CD8-positive, alpha-beta memory T cell (primary cell): ENCODE measurements at places on chromosomes 7 and 10. TPM values are rescaled to one million over a fixed set of nuclear protein-coding genes. Genes with fewer than 3 reads are reported as not detected.

DNA sequence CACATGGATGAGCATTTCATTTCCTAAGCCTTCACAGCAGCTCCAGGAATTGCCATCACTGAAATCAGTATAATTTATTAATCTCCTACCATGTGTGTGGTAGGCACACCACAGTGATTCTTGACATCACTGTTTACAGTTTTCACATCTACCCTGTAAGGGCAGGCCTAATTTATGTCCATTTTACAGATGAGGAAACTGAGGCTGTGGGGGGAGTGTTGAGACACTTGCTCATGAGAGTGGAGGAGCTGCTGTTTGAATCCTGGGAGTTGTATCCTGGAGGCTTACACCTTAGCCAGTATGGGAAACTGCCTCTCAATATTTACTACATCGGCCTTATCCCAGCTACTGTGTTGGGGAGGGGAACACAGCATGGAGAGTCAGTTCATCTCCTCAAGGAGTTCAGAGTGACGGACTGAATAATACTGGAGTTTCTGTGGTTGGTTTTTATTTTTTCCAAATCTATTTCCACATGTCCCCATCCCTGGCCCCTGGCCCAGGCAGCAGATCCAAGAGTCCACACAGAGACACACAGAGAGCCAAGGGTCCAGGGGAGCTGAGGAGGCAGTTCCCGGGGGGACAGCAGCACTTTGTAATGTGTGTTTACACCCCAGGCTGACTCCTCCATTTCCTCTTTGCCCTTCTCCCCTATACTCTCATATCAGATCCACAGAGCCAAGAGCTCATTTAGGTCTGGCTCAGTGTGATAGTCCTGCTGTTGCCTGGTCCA is 13.2 kb downstream of the UBTD1 start:
- H3K27ac ChIP-seq: no peak overlapping the region
- DNase-seq: no peak
- H3K4me3 ChIP-seq: no peak overlapping the region
- no peaks in the 10 kb centered on the region for H3K27me3 ChIP-seq
- H3K36me3 ChIP-seq: no peaks in the 10 kb centered on the region

- H3K4me1 ChIP-seq: no peaks in the 10 kb centered on the region
- DNase-seq: peak; percentile 68
- no peaks in the 10 kb centered on the region for H3K27me3 ChIP-seq
- no peaks in the 10 kb centered on the region for H3K36me3 ChIP-seq
- H3K27ac ChIP-seq: no peak overlapping the region
Observed at GRCh38 chr7:130063036-130063435, 7.3 kb upstream of the KLHDC10 start.

GRCh38 chr7:90900628-90901356 is 304.7 kb downstream of the CDK14 start:
- no peak overlapping the region for H3K27ac ChIP-seq
- no peaks in the 10 kb centered on the region for H3K4me1 ChIP-seq
- no peak overlapping the region for H3K4me3 ChIP-seq

Gene GPC2
- 1.6 TPM for total RNA-seq

Gene LRRC17
- not detected for total RNA-seq

DNA sequence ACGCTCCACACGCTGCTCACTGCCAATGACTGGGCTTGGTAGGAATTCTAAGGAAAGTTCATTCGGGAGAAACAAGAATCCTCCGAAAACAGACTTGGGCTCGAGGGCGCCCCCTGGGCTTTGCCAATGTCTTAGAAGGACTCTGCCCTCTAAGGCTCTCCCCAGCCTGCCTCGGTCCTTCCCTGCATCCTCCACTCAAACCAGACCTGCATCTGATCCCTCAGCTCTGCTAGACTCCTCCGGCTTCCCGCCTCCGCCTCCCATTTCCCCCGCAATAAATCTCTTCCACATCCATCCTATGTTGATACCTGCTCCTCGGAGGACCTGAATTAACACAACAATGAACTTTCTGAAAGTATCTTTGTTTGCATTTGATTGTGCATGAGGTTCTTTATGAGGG is 177.6 kb downstream of the PLPP4 start:
- DNase-seq: no peak
- H3K4me1 ChIP-seq: no peaks in the 10 kb centered on the region
- H3K36me3 ChIP-seq: no peaks in the 10 kb centered on the region
- H3K27me3 ChIP-seq: no peaks in the 10 kb centered on the region

Gene ANXA11
- total RNA-seq: 211 TPM

DNA sequence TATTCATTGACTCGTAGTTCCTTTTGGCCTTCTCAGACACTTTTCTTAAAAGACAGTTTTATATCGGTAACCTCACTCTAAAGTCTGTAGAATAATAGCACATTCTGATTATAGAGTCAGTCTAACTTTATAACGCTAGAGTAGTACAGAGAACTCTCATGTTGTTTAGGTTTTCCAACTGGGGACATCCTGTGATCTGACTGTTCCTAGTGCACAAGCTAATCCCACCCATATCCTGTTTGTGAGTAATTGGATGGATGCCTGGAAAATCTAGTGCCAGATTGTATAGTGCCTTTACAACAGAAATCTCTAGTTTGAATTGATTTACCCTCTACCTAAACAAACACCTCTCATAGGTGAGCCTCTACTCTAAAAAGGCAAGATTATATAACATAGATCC is 107.4 kb downstream of the ZEB1 start:
- H3K36me3 ChIP-seq: no peaks in the 10 kb centered on the region
- H3K4me1 ChIP-seq: no peaks in the 10 kb centered on the region
- DNase-seq: no peak
- H3K4me3 ChIP-seq: no peak overlapping the region
- H3K27me3 ChIP-seq: no peaks in the 10 kb centered on the region

DNA sequence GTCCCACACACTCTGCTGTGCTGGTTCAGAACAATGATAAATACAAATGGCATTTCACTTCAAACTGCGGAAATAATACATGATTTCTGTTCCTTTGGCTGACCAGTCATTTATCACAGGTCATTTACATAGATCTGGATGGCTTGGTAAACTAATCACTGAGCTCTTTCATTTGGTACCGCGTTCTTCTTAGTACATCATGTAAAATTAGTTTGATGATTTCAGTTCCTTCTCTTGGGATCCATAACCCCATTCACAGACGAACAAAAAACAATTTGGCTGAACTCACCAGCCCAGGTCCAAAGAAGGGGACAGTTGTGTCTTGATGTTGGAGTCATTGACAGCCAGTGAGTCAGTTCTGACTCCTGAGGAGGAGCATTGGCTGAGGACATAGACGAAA is 689.8 kb downstream of the INHBA start:
- DNase-seq: no peak
- no peaks in the 10 kb centered on the region for H3K36me3 ChIP-seq
- H3K27me3 ChIP-seq: no peaks in the 10 kb centered on the region
- no peak overlapping the region for H3K4me3 ChIP-seq

DNA sequence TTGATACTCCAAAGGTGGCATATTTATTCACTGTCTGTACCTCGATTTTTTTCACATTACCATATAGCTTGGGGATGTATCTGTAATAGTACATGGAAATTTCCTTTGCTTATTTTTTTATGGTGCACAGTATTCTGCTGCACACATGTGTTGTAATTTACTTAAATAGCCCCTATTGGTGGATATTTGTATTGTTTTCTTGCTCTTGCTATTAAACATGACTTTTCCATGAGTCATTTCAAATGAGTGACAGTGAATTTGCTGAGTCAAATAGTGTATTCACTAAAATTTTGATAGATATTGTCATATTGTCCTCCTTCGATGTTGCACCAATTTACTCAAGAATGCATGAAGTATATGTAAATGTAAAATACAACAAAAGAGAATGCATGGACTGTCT is 122.7 kb upstream of the STEAP4 start:
- no peak overlapping the region for H3K4me3 ChIP-seq
- H3K36me3 ChIP-seq: no peaks in the 10 kb centered on the region
- H3K4me1 ChIP-seq: no peaks in the 10 kb centered on the region
- no peak overlapping the region for H3K27ac ChIP-seq
- H3K27me3 ChIP-seq: no peaks in the 10 kb centered on the region

Gene CCDC172
- total RNA-seq: not detected

DNA sequence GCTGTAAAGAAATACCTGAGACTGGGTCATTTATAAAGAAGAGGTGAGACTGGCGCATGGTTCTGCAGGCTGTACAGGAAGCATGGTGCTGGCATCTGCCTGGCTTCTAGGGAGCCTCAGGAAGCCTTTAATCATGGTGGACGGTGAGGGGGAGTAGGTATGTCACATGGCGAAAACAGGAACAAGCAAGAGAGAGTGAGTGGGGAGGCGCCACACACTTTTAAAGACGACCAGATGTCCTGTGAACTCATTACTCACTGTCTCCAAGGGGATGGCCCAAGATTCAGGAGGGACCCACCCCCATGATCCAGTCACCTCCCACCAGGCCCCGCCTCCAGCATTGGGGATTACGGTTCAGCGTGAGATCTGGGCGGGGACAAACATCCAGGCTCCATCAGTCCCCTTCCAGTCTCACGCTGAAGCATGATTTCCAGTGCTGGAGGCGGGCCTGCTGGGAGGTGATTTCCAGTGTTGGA is 3.2 kb downstream of the ZNF316 start:
- peaks cover 22% of the 10 kb centered on the region for H3K4me1 ChIP-seq
- no peaks in the 10 kb centered on the region for H3K27me3 ChIP-seq
- no peaks in the 10 kb centered on the region for H3K36me3 ChIP-seq
- DNase-seq: no peak
- H3K27ac ChIP-seq: no peak overlapping the region

- H3K4me3 ChIP-seq: no peak overlapping the region
- no peaks in the 10 kb centered on the region for H3K36me3 ChIP-seq
- no peak for DNase-seq
- no peaks in the 10 kb centered on the region for H3K27me3 ChIP-seq
- peaks cover 1% of the 10 kb centered on the region for H3K4me1 ChIP-seq
- H3K27ac ChIP-seq: no peak overlapping the region
Observed at GRCh38 chr7:1913466-1914282, 243.6 kb downstream of the ELFN1 start.

DNA sequence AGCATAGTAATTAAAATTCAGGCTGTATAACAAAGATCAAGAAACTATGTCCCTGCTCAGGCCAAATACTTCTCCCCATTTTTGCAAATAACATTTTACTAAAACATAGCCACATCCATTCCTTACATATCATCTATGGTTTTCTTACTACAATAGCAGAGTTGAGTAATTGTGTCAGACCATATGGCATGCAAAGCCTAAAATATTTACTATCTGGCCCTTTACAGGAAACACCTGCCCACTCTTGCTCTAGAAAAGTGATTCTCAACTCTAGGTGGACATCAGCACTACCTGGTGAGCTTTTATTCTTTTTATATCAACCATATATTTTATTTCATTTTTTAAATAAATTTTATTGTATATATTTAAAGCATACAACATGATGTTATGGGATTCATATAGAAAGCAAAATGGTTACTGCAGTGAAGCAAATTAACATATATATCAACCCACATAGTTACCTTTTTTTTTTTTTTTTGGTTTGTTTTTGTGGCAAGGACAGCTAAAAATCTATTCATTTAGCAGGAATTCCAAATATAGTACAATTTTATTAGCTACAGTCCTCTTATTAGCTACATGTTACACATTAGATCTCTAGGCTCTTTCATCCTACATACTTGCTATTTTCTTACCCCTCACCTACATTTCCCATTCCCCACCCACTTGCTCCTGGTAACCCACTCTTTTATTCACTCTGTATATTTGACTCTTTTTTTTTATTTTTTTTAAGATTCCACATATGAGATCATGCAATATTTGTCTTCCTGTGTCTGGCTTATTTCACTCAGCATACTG is 19.6 kb downstream of the ABI1 start:
- DNase-seq: no peak
- H3K4me1 ChIP-seq: peaks cover 64% of the 10 kb centered on the region
- no peaks in the 10 kb centered on the region for H3K36me3 ChIP-seq
- no peaks in the 10 kb centered on the region for H3K27me3 ChIP-seq
- no peak overlapping the region for H3K4me3 ChIP-seq

DNA sequence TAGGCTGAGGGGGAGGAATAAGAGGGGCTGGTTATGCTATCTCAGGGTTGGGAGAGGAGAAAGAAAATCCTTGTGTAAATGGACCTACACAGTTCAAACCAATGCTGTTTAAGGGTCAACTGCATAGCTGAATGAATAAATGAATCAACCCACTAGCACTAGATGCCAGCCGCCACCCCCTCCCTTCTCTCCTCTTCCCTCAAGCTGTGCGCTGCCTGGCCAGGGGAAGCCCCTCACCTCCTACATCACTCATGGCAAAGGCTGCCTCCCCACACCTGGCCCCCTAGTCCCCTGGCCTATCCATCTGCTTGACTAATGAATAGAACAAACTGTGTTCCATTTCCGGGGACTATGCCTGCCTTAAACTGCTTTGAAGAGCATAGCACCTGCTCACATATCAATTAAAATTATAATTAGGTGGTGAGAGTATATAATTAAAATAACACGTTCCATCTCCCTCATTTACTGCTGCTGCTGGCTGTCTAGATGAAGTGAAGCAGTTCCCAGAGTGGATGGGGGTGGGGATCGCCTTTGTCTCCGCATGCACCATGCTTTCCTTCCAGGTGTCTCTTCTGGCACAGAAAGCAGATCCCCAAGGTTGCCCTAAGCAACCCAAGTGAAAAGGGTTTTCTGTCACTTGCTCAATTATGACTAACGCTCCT is 32.6 kb downstream of the GRID1 start:
- no peak overlapping the region for H3K27ac ChIP-seq
- H3K36me3 ChIP-seq: no peaks in the 10 kb centered on the region
- no peak for DNase-seq
- no peak overlapping the region for H3K4me3 ChIP-seq
- no peaks in the 10 kb centered on the region for H3K27me3 ChIP-seq
- no peaks in the 10 kb centered on the region for H3K4me1 ChIP-seq
